Left ventricle myocardium superior (tissue), 1 donor: ENCODE measurements at places on chromosomes 5 and 9. TPM values are rescaled to one million over a fixed set of nuclear protein-coding genes. Genes with fewer than 3 reads are reported as not detected.

KCNN2 gene
- total RNA-seq, result 10.5 TPM

NR5A1 gene
- not detected for total RNA-seq

PCDHB10 gene
- total RNA-seq, result 0.64 TPM

GRCh38 chr5:118989816-118990215 is 1.5 kb upstream of the DTWD2 start:
- DNase-seq, result no peak

DNA sequence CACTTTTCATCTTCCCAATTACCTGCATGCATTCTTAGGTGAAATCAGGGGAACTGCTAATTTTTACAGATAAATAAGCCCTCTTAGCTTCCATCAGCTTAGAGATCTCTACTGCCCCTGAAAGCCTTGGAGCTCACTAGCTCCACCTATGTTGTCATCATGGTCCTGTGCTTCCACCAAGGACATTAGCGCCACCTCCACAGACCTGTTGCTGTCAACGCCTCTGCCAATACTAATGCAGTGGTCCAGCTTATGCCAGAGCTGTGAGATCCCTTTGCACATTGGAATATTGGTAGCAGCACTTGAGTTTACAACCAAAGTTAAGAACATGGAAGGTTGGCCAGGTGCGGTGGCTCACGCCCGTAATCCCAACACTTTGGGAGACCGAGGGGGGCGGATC is 7.7 kb upstream of the SHISAL2B start:
- DNase-seq, result no peak

PCDHB14 gene
- total RNA-seq, result 2.5 TPM

GRCh38 chr5:2190549-2190948 is 307.8 kb upstream of the IRX4 start:
- no peak for DNase-seq

DNA sequence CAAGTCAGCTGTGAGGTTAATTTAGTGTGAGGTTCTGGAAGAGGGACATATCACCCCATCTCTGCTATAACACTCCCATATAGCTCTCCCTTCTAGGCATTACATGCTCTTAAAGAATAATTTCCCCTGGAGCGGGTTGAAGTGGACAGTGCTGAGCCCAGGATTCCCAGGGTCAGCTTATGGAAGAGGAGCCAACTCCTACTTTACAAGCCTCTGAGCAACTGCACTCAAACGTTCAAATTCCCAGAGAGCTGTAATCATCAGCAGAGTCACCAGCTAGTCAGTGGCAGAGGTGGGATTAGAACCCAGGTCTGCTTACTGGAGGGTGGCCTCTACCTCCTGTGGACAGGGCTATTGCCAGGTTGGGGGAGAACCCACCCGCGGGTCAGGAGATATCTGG is 1.4 kb downstream of the NEURL1B start:
- DNase-seq, result no peak

IL7R gene
- 1.5 TPM for total RNA-seq

NXNL2 gene
- total RNA-seq, result not detected

GRCh38 chr9:23123048-23123632 is 676.5 kb downstream of the DMRTA1 start:
- DNase-seq, result peak; percentile 26

DNA sequence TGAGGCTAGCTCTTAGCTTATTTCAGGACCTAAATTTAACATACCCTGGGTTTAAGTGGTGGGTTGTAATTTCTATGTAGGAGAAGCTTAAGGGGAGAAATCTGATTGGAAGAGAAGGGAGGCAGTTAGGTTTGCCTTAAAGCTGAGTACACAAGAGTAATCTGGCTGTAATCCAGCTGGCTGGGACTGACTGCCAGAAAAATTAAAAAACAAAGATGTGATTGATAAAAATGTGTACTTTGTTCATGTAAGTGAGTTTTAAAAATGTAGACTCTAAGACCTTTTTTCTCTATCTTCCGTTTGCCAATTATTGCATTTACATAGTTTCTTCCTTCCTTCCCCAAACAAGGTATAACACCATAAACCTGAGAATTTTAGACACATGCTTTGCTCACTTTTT is 17.5 kb upstream of the MSMP start:
- DNase-seq, result no peak

SMIM33 gene
- total RNA-seq, result not detected

PRUNE2 gene
- 1.4 TPM for total RNA-seq

GRCh38 chr9:28134446-28134976 is 561.2 kb upstream of the C9orf72 start:
- no peak for DNase-seq

GGTA1 gene
- total RNA-seq, result 28.3 TPM

TMEM252 gene
- total RNA-seq, result not detected

- no peak for DNase-seq
Observed at GRCh38 chr9:108049671-108050494, 560.3 kb upstream of the KLF4 start.

GRCh38 chr5:163614787-163615186 is 109.4 kb downstream of the MAT2B start:
- no peak for DNase-seq

SLCO6A1 gene
- total RNA-seq, result not detected

CCNJL gene
- total RNA-seq, result 9.1 TPM

- DNase-seq, result no peak
Observed at GRCh38 chr5:66702426-66702825, 106.2 kb downstream of the MAST4 start.

WDR38 gene
- total RNA-seq, result not detected

SLIT3 gene
- total RNA-seq, result 8.4 TPM

- DNase-seq, result no peak
Observed at GRCh38 chr5:122202952-122203351, 73.6 kb downstream of the ZNF474 start.

PTGS1 gene
- total RNA-seq, result 3.4 TPM

TPPP gene
- total RNA-seq, result 34.8 TPM

OLFM1 gene
- total RNA-seq, result 12.5 TPM

KCNV2 gene
- total RNA-seq, result not detected

SGCD gene
- total RNA-seq, result 76.9 TPM

ZNF782 gene
- total RNA-seq, result 4.4 TPM

GRCh38 chr5:1908931-1909330 is 26.2 kb upstream of the IRX4 start:
- no peak for DNase-seq

DNA sequence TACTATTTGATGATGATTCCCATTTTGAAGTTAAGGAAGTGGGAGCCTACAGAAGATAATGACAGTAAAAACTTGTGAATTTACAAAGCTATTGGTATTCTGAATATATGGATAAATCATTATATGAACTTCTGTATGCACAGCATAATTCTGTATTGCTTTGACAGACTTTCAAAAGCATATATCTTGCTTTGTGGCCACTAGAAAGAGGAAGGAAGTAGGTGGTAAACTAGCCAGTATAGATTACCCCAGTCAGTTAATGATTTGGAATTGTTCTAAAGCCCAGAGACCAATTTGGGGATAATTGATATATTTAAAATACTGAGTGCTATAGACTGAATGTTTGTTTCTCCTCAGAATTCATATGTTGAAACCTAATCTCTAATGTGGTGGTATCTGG is 53.0 kb downstream of the NR2F1 start:
- no peak for DNase-seq

DNA sequence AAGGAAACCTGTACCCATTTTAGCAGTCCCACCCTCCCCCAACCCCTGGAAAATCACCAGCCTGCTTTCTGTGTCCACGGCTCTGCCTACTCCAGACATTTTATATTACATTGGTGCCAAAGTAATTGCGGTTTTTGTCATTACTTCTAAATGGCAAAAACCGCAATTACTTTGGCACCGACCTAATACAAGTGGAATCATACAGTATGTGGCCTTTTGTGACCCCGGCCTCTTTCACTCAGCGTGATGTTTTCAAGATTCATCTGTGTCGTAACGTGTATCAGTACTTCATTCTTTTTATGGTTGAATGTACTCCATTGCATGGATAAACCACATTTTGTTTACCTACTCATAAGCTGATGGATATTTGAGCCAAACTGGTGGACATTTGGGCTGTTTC is 9.7 kb upstream of the ORM1 start:
- DNase-seq, result no peak

DNA sequence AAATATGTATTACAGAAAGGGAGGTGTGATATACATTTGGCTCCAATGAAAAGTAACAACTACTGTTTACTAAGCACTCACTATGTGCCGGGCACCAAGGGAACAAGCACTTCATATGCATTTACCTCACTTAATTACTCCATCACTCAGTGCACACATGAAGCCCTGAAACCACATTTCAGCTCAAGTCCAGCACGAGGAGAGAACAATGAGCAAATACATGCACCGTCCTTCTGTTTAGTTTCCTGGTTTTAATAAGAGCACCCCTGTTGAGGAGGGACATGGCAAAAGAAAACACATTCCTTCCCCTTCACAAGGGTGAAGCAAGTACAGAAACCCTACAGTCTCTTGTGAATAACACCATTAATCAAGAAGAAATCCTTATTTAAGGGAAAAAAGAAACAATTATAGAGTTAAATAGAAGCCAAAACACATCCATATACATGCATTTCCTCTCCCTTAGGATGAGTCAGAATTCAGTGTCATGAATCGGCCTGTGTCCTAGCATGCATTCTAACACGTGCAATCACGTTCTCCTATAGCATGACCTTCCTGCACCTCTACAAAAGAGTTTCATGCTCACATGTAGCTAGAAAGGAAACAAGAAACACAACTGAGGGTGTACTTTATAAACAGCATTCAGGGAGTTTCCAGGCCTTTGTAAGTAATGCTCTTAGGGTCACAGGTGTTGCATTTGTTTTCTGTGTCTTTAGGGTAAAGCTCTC is 411.6 kb downstream of the BNC2 start:
- DNase-seq, result no peak

DNA sequence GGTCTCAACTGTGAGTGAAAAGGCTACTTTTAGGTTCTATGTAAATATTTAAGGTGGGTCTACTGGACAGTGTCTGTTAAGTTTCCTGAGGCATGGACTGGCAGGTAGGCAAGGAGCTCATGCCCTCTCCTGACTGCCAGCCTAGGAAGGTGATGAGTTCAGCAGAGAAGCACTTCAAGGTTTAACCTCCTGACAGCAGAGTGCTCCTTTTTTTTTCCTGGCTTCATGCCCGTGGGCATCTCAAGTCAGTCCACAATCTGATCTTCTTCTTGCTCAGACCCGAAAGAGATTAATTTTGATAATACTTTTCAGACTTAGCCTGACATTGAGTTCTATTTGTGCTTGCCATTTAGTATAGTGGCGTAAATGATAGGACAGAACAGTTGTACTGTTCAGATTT is 241.9 kb upstream of the NREP start:
- no peak for DNase-seq

MSX2 gene
- total RNA-seq, result 1.9 TPM

EXD3 gene
- total RNA-seq, result 8.3 TPM

GRCh38 chr5:149802008-149802680 is 72.0 kb downstream of the PPARGC1B start:
- DNase-seq, result peak; percentile 63
